Cardiac muscle cell (in vitro differentiated cells and primary cell): ENCODE measurements at places on chromosomes 11 and 22.

GRCh38 chr22:38404419-38404818, 50.6 kb downstream of the KCNJ4 start:
- DNase-seq = no peak

- DNase-seq = no peak
Measured at GRCh38 chr11:121472312-121472711, 19.5 kb upstream of the SORL1-AS1 start.

- no peak for DNase-seq
Measured at GRCh38 chr11:22508665-22509064, 117.0 kb downstream of the FANCF start.

DNA sequence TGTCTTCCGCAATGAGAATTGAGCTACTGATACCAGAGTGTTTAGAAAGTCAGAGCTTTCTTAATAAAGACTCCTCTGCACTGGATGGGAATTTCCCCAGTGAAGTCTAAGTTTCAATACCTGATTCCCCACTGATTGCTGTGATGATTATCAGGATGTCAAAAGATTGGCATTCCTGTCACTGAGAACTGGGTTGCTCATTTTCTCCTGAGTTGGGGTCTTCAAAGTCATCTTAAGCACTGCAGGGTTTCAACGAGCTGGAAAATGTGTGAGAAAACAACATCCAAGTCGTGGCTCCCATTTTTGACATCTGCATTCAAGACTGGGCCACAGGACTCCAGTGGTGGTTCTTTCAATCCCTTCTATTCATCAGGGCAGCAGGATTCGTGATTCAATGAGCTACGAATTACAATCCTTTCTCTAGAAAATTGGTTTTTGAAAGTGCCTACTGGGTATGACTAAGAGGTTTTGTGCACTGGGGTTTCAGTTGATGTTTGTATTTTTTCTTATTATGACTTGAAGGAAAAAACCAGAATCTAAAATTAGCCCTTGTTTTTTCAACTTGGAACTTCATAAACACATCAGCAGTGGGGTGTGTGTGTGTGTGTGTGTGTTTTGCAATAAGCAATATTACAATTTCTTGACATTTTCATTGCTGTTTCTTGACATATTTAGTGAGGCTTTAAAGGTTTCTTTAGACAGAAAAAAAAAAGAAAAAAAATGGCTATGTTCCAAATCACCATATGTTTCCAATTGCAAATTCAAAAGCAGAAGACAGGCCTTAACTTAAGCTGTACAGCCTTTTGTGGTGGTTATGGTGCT, 233.0 kb downstream of the FAM76B start:
- peak; percentile 68 for DNase-seq

DNA sequence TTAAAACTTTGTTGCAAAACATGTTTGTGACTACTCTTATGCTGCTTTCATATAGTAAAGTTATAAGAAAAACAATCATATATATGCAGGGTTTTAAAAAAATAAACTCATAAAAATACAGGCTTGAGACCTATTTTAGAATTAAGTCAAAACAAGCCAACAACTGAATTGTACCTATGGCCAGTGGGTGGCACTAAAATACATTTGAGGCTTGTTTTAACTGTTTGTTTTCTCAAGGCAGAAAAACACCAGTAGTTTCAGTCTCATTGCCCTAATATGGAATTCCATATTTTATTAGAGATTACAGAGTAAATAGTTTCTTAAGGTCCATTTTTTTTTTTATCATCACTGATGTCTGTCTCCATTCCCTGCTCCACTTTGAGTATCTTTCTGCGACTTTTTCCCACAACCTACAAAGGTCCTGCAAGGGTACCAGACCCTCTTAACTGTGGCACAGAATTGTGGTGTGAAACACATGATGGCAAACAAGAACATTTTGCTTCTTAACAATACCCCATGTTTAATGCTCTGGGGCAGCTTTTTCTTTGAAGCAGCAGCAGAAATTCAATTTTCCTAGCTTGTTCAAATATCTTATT, 8.5 kb upstream of the CCDC89 start:
- peak; percentile 24 for DNase-seq

- no peak for DNase-seq
Measured at GRCh38 chr11:64742087-64742888, 1.7 kb downstream of the RASGRP2 start.

- DNase-seq = no peak
Measured at GRCh38 chr22:31241936-31242335, 29.8 kb downstream of the LIMK2 start.

- DNase-seq = no peak
Measured at GRCh38 chr22:49100773-49101172, 726.9 kb downstream of the BRD1 start.

DNA sequence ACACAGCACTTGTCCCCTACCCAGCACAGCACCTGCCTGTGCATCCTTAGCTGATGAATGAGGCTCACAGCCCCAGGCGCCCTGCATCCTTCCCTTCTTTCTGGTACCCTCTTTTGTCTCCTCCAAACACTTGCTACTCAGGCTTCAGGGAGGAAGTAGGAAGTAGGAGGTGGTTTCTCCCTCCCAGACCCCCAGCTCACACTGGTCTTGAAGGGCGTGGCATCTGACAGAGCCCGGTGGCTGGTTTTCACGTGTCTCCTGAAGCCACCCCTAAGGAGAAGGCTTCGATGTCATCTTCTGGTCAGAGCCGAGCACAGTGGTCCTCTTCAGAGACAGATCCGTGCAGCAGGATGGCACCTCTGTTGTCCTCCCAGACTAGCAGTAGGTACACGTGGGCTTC, 109.8 kb downstream of the PTPRJ start:
- no peak for DNase-seq

DNA sequence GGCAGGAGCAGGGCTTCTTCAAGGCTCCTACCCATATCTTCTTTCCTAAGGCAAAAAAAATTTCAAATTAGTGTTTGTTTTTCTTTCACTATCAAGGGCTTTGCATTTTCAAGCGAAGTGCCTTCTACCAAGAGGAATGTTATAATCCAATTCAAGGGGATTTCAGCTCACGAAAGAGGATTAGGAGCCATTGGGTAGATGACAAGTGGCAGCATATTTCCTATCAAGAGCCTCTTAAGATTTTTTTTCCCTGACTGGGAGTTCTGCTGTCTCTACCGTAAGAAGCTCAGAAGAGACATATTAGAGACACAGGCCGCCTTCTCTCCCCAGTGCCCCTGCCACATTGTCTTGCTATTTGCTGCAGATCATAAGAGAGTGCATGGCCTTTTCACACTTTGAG, 55.9 kb upstream of the BMAL1 start:
- no peak for DNase-seq

GRCh38 chr11:106091480-106092123, 14.1 kb downstream of the AASDHPPT start:
- DNase-seq = no peak

DNA sequence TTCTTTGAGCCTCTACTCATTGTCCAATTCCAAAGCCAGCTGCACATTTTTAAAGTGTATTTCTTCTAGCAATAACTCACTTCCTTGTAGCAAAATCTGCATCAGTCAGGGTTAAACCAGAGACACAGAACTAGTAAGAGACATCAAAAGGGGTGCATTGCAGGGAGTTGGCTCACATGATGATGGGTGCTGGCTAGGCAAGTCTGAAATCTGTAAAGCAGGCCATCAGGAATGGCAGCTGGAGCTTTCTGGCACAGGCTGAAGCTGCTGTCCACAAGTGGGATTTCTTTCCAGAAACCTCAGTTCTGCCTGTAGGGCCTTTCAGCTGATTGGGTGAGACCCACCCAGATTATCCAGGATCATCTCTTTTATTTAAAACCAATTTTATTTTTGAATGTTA, 698.1 kb downstream of the NTM start:
- no peak for DNase-seq

- DNase-seq = peak; percentile 55
Measured at GRCh38 chr11:7688238-7688826, 15.0 kb upstream of the CYB5R2 start.

DNA sequence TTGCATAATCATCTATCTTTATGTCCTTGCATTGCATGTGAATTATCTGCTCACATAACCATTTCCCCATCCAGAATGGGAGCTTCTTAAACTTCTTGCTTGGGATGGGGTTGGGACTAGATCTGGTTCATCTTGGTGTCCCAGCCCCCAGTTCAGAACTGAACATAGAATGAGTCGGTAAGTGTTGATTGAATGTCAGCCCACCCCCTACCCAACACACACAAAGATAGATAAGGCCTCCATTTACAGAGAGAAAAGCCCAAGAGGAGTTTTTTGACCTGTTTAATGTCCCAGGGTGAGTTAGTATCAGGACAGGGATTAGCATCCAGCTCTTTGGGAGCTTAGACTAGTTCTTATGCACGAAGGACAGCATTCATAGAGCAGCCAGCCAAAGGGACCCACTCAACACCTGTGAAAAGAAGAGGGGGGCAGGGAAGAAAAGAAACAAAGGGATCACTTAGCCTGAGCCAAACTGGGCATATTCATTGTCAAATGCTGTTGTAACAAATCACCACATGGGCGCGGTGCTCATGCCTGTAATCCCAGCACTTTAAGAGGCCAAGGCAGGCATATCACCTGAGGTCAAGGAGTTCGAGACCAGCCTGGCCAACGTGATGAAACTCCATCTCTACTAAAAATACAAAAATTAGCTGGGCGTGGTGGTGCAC, 57.4 kb downstream of the CHRDL2 start:
- DNase-seq = peak; percentile 33

GRCh38 chr11:61828629-61829407, 718 bp downstream of the FADS2 start:
- peak; percentile 48 for DNase-seq

- DNase-seq = no peak
Measured at GRCh38 chr11:132052342-132052741, 681.9 kb downstream of the NTM start.

- DNase-seq = no peak
Measured at GRCh38 chr11:74956397-74957015, 7.4 kb downstream of the SPCS2 start.

DNA sequence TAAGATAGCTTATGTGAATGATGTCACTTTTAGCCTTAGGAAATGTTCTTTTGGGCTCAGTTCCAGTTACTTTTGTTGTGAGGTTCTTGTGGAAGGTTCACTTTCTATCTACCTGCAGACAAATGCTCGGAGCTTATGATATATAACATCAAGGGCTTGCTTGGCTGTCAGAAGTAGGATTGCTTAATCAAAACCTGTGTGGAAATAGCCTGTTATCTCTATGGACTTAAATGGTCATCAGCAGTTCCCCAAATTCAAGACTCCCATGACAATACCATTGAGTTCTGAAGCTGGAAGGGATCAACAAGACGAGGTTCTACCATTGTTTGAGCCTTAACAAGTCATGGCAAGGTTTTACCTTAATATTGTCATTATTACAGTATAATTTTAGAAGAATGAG, 43.8 kb downstream of the FLI1 start:
- DNase-seq = peak; percentile 35

- no peak for DNase-seq
Measured at GRCh38 chr22:45227645-45228400, 12.9 kb downstream of the KIAA0930 start.

GRCh38 chr11:78562398-78562797, 12.3 kb downstream of the NARS2 start:
- no peak for DNase-seq

- DNase-seq = no peak
Measured at GRCh38 chr11:70019576-70020011, 58.5 kb upstream of the ANO1 start.

DNA sequence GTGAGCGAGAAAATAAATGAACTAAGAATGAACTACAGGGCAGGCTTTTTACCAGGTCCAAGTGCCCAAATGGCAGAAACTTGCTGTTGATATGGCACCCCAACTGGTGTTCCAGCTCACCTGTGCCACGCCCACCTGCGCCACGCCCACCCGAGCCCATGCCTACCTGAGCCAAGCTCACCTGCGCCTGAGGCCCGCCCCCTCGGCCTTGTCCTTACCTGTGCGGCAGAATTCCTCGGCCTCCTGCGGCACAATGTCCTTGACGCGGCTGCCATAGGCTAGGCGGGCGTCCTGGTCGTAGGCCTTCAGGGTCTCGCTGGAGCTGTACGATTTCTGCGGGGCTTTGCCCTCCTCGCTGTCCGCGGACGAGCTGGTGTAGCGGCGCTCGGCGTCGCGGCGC, 371.3 kb downstream of the TENM4 start:
- no peak for DNase-seq

GRCh38 chr11:83249972-83250593, 36.1 kb downstream of the CCDC90B start:
- peak; percentile 69 for DNase-seq

- peak; percentile 61 for DNase-seq
Measured at GRCh38 chr11:100830274-100830673, 143.2 kb downstream of the ARHGAP42 start.
